ENCODE measurements at places on chromosomes 3 and 15.

DNA sequence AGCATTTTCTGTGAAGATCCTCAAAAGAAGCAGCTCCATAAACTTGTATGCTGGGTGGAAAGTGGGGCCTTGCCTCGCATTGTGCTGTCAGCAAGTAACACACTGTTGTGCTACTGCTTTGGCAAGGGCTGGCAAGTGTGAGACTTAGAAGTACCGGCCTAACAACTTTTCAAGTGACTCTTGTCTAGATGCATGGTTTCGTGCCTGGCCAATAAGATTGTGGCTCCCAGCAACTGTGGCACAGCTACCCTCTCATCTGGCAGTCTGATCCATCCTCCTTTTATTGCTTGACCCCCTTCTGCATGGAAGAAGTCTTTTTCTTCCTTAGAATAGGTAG lies 79.4 kb upstream of the VEPH1 start:
- no peak for DNase-seq

DNA sequence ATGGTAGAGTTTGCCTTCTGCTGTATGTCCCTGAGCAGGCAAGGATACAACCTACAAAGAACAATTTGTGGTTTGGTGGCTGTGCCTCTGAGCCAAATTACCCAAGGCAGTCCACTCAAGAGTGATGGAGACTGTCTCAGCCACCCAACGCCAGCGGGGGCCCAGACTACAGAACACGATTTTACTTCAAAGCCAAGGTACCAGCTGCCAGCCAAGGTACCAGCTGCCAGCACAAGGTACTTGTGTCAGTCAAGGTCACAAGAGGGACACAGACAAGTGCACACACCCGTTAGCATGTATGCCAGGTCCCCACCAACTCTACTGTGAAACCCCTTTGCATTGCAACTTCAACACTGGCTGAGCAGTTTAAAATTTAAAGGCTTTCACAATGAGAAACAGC lies 23.5 kb downstream of the COLQ start:
- DNase-seq = no peak

DNA sequence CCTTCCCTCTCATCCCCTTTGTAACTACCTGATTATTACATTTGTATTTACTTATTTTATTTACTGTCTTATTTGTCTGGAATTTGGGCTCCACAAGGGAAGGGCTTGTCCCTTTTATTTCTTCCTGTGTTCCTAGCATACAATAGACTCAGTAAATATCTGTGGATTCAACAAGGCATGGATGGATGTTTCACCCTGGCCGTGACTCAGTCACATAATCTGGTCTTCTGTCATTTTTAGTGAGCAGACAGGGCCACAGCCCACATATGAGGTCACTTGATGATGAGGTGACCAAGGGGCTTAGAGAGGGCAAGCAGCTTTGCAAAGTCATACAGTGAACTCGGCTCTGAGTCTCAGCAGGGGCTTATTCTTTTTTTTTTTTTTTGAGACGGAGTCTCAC lies 7.8 kb upstream of the DAG1 start:
- no peak for DNase-seq

- DNase-seq = no peak
Measured at GRCh38 chr3:147589016-147589415, 179.9 kb downstream of the ZIC1 start.

DNA sequence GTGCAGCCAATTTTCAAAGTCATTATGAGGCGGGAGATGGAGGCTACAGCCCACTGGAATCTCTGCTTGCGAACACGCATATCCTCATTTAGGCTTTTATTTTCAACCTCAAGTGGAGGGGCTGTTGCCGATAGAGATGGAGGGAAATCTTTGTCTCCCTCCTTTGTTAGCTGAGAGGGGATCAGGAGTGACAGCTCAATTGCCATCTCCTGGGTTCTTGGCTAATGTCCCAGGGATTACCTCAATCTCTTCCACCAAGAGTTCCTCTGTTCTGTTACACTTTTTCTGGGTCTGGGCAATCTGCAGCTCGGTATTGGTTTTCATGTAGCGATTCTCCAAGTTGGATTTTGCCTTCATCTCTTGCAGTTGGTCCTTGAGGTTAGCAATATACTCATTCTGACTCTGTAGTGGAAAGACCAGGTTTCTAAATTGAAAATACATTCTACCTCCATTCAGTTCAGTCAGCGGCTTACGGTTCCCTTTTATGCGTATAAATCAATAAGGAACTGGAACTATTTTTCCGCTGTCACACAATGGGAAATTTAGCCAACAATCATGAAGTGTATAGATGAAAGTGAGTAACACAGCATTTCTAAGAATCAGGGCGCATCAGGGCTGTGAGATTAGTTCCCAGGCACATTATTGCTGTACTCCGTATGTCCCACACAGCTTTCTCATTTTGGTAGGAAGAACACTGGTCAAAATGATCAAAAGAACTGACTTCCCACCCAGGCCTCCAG lies 36.2 kb upstream of the RPL35A start:
- no peak for DNase-seq

GRCh38 chr3:124814620-124815421 lies 72.3 kb downstream of the ITGB5 start:
- no peak for DNase-seq

GRCh38 chr3:127800508-127800907 lies 21.8 kb downstream of the MGLL start:
- peak; percentile 87 for DNase-seq

DNA sequence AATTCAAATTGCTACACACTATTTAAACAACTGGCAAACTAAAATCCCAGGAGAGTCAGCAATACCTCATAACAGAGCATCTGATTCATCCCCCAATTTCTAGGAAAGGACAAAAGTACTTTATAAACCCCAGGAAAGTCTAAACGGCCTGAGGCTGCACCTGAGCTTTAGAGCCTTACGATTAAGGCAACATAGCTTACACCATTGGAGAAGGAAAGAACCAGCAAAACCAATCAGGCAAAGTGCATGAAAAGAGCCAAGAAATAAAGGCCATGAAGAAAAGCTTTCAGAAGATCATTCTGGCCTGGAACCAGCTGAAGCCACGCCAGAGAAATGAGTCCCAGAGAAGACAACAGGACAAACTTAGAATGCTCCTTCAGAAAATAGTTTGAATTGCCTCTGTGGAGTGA lies 48.1 kb downstream of the PTPN9 start:
- DNase-seq = no peak

DNA sequence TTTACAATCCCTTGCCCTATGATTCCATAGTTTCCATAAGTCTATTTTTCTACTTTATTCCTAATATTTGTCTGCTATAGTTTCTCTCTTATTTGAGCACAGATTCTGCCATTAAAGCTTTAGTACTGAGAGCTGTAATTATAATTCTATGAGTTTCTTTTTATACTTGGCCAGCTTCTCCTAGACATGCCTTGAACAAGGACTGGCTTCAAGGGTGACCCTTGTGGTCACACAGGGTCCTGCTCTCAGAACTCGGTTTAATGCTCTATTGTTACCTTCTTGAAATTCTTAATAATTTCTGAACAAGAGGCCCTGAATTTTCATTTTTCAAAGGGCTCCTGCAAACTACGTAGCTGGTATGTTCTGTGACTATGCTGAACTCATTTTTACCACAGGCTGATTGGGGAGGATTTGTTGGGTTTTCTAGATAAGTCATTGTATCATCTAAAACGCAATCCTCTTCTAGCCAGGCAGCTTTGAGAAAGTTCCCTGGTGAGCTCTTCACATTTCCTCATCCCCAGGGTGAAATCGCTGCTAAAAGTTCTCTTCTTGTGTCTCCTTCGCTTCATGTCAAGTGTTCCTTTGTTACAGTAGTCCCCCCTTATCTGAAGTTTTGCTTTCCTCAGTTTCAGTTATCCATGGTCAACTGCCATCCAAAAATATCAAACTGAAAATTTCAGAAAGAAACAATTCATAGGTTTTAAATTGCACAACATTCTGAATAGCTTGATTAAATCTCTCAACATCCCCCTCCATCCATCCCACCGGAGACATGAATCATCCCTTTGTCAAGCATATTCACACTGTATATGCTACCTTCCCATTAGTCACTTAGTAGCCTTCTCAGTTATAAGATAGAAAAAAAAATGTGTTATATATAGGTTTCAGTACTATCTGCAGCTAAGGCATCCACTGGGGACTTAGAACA lies 12.6 kb upstream of the PLCL2 start:
- peak; percentile 58 for DNase-seq

DNA sequence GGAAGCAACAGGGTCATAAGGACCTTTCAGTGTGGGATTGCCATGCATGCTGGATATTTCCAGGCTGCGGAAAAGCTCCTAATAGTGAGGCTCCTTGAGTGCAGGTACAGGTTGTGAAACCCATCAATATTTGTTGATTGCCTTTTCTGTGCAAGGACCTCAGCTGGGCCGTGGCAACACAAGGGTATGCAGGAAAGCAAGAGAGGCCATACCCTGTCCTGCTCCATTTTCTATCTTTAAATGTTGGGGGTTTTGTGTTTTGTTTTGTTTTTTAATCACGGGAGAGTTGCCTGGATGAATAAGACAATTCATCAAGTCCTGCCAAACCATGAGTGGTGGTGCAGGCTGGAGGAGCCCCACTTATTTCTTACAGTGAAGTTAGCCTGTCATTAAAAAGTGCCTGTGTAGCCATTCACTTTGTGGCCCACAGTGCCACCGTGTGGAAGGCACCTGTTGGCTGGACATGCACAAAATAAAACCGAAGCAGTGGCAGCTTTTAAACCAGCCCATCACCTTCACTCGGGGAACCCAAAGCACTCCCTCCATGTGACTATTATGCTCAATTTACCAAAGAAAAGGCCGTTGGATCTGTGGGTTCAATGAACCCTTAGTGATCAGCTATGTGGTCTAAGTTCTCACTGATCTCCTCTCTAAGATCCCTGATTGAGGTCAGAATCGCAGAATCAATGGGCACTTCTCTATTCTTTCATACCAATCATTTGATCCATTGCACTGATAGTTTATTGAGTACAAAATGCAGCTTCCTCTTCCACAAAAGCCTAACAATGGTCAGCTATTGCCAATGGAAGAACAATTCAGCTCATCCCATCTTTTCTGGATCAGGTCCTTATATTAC lies 42.2 kb downstream of the CLDN18 start:
- DNase-seq = peak; percentile 65

- DNase-seq = no peak
Measured at GRCh38 chr15:97849183-97849582, 111.3 kb upstream of the ARRDC4 start.

- DNase-seq = no peak
Measured at GRCh38 chr3:122427857-122428471, 12.1 kb upstream of the WDR5B start.

DNA sequence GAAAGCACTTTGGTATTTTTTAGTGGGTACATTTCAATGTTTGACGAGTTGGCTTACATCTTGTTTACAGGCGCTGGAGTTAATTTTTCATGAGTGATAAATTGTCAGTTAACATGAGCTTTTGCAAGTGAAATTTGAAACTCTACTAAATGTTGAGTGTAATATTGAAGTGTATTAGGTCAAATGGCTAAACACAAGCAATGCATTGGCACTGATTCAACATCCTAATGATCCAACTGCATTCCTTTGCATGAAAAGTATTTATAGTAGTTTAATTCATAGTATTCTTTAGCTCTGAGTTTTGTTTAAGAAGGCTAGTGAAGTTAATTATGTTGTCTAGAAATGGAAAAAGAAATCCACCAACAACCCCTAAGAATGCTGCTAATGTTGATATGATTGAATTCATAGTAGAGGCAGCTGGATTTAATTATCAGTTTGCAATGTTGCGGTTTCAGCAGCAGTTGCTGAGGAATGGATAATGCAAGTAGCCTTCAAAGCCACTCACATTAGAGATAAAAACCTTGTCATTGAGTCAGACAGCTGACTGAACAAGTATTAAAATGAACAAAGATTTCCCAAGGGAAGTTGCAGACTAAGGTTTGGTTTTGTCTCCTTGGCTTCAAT lies 245.6 kb upstream of the GOLIM4 start:
- no peak for DNase-seq

- no peak for DNase-seq
Measured at GRCh38 chr3:134680796-134681521, 30.1 kb upstream of the KY start.

- no peak for DNase-seq
Measured at GRCh38 chr3:33579178-33579510, 138.9 kb downstream of the CLASP2 start.

DNA sequence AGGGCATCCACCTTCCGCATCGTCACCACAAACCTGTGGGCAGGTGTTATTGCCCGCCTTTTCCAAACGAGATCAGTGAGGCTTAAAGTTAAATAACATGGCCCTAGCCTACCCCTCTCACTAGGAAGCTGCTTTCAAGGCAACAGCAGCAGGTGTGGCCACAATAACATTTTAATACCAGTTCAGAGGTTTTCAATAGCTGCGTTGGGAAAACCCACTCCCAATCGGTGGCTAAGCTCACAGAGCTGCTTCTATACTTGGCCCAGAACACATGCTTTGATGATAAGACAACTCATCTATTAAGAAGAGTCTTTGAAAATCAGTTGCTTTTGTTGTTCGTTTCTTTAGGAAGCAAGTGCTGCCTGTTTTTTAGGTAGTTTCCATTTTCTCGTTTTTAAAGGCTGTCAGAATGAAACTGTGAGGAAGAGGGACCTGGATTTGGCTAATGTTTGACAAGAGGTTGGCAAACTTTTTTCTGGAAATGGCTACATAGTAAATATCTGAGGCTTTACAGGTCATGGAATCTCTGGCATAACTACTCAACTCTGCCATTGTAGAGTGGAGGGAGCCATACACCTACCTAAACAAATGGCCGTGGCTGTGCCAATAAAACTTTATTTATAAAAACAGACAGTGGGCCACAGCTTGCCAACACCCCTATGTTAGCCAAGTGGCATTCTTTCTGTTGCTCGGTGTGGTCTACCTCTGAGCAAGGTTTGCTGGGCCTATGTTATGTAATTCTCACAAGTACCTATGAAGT lies 179.6 kb downstream of the FEZF2 start:
- DNase-seq = no peak

DNA sequence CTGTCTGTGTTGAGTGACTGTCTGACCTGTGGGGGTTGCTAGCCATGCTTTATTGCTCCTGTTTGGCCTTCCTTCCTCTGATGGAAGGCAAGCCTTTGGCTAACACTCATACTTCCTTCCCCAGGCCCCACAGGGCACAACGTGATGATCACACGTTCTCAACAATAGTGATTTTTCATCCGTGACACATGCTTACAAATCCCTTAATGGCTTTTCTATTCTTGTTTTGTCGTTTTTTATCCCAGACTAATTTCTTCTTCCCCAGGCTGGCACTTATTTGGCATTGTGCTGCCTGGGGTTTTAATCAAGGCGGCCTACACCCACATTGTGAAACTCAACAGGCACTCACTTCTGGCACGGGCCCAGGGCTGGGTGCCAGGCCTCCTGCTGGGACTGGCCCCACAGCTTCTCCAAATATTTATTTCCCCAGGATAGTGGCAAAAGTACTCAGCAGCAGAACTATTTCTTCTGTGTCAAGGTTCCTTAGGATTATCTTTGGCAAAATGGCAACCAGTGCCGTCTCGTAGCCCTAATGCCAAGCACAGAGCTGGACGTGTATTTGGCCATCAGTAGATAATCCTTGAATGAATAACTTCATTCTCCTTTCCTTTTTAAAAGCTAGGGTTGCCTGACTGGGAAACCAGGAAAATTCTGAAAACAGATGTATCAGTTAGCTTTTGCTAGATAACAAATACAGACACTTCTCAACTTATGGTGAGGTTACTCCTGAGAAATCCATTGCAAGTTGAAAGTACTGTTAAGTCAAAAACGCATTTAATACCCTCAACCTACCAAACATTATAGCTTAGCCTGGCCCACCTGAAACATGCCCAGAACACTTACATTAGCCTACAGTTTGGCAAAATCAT lies 30.6 kb downstream of the CMTM7 start:
- DNase-seq = peak; percentile 70

Data from NB4 (cell line).